ENCODE measurements at places on chromosomes 11 and 22.

DNA sequence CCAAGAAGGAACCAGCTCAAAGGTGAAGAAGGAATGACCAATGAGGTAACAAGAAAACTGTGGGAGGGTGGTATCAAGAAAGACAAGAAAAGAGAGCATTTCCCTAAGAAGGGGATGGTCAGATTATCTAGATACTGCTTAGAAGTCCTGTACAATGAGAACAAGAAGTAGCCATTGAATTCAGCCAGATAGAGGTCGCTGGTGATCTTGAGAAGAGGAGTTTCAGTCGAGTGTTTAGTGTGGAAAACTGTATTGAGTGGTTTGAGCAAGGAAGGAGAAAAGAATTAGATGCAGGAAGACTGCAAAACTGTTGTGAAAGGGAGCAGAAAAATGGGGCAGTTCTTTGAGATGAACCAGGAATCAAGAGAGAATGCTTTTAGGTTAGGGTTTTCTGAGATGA lies 74.6 kb upstream of the FAT3 start:
- no peak for DNase-seq

DNA sequence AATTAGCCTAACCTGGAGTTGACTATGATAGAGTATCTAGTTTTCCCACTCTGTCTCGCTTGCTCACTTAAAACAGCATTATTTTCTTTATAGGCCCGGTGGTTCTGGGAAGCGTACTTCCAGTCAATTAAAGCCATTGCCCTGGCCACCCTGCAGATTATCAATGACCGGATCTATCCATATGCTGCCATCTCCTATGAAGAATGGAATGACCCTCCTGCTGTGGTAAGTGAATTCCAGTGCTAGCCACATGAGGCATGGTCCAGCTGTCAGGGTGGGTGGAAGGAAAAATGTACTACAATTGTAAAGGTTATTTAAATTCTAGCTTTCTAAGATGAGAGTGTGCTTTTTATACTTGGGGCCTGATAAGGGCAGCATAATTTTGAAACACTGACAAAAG lies 76.0 kb downstream of the EXT2 start:
- no peak for DNase-seq

- DNase-seq: no peak
Measured at GRCh38 chr11:74121804-74122203, 49.0 kb downstream of the C2CD3 start.

DNA sequence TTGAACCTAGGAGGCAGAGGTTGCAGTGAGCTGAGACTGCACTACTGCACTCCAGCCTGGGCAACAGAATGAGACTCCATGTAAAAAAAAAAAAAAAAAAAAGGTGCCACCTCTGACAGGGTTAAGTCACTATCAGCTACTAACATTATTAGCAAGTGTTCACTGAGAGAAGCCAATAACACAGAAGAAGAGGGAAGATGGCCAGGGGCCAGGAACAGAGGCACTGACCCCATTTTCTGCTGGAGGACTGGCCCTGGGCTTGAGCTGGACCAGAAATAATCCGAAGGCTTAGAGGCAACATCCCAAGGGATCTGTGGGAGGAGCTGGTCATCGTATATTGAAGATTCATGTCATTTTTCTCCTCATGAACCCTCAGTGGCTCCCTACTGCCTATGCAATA lies 5.0 kb downstream of the SLC5A1 start:
- no peak for DNase-seq

DNA sequence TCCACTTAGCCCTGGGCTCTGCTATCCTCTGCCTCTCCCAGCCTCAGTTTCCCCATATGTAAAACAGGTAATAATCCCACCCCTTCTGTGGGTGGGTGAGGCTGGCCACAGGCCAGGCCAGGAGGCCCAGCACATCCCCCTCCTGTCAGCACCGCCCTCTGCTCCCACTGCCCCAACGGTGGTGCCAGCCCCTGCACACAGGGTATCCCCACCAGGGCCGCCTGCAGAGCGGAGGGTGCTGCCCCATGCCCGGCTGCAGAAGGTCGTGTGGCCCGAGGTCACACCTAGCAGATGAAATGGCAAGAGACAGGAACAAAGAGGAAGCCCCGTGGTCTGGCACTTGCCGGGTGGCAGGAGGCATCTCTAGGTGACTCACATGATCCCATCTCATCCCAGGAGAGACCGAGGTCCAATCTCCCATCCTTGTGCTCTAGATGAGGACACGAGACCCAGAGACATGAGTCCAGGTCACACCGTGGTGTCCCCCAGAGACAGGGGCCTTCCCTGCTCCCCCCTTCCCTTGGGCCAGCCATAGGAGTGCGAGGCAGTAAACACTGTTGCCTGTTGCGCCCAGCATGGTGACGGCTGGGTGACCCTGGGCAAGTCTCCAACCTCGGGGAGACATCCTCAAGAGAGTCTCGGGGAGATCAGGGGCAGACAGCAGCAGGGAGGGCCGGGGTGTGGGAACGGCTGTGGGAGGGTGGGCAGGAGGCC lies 27.2 kb upstream of the PPARA start:
- no peak for DNase-seq

- DNase-seq: no peak
Measured at GRCh38 chr11:2580571-2581001, 119.2 kb downstream of the KCNQ1OT1 start.

DNA sequence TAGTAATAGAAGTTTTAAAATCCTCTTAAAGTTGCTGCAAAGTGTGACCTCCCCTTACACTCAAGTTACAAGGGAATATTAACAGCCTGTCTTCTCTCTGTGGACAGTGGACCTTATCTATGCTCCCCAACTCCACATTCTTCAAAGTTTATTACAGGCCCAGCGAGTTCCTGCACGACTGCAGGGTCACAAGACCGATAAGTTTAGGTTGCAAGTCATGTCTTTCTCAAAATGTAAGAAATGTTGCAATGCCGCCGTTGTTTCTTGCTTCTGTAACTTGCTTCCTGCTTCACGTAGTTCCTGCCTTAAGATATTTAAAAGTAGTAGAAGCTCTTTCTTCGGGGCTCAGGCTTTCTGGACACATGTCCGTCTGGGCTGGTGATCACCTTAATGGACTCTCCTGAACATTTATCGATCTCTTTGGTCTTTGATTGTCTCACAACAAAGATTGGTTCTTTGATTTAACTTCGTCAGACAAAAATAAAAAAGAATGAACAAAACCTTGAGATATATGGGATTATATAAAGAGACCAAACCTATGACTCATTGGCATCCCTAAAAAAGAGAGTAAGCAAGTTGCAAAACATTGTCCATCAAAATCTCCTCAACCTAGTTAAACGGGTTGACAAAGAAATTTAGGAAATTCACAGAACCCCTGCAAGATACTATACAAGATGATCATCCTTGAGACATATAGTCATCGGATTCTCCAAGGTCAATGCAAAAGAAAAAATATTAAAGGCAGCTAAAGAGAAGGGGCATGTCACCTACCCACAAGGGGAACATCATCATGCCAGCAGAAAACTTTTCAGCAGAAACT lies 45.4 kb upstream of the GLYAT start:
- no peak for DNase-seq

DNA sequence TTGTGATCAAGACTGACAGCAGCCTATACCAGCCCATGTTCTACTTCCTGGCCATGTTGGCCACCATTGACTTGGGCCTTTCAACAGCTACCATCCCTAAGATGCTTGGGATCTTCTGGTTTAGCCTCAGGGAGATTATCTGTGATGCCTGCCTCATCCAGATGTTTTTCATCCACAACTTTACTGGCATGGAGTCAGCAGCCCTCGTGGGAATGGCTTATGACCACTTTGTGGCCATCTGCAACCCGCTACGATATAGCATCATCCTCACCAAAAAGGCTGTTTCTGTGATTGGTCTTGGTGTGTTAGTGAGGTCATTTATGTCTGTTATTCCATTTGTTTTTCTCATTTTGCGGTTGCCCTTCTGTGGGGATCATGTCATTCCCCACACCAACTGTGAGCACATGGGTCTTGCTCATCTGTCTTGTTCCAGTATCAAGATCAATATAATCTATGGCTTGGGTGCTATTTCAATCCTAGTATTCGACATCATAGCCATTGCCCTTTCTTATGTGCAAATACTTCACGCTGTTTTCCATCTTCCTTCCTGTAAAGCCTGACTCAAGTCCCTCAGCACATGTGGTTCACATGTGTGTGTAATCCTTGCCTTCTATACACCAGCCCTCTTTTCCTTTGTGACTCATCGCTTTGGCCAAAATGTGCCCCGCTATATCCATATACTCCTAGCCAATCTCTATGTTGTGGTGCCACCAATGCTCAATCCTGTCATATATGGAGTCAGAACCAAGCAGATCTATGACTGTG lies 23.6 kb downstream of the OR52E1 start:
- DNase-seq: no peak

DNA sequence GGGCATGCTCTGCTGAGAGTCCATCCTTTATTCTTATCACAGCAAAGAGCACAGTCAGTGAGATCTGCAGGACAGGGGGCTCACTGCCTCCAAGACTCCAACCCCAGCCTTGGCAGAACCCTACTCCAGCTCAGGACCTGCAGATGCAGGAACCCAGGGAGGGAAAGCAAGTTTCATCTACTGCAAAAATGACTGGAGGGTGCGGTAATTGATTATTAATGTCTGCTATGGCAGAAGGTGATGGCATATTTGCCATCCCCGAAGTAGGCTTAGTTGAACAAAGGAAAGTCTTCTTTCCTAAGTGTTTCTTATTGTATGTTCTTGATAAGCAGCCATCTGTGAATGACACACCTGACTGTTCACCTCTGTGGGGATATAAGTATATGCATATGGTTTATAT lies 9.2 kb downstream of the SCUBE1 start:
- DNase-seq: no peak

DNA sequence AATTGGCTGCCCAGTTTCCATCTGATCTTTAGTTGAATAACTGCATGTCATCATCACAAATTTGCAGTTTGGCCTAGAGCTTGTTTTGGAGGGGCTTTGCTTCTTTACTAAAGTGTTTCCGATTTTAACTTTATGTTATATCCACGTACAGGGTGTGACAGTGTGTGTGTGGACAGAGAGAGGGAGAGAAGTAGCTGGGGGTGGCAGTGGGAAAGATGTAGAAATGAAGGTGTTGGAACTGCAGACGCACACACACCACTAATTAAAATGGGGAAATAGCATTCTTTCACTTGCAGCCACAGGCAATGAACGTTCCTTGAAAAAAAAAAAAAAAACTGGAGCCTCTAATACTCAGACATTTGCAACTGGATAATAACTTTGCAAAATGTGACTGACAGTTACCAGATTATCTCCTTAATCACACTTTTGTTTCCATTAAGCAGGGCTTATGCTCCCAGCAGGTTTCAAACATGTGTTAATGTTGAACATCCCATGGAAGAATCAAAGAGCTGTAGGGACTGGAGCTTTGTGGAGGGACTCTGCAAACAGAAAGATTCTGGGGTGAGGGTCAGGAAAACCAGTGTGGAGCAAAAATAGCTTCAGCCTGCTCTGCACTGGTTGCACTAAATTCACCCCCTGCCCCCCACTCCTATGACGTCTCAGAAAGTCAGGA lies 238.1 kb upstream of the TENM4 start:
- DNase-seq: no peak

- DNase-seq: no peak
Measured at GRCh38 chr22:32587449-32587848, 112.8 kb downstream of the FBXO7 start.

- DNase-seq: no peak
Measured at GRCh38 chr11:116558504-116559211, 214.1 kb downstream of the BUD13 start.

- DNase-seq: no peak
Measured at GRCh38 chr11:110774138-110775014, 62.1 kb upstream of the ARHGAP20 start.

DNA sequence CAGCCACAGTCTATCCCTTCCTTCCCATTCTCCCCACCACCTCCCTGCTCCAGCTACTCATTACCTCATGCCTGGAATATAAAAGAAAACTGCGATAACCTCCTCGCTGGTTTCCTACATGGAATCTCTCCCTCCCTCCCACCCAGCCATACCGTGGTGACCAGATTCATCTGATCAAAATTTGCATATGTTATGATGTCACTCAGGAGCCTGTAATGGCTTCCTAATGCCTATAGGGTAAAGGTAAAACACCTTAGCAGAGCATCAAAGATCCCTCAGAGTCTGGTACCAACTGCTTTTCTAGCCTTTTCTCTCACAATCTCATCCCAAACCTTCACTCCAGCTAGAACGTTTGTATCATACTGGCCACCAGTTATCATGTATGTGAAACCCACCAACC lies 19.6 kb downstream of the RTN4RL2 start:
- no peak for DNase-seq

DNA sequence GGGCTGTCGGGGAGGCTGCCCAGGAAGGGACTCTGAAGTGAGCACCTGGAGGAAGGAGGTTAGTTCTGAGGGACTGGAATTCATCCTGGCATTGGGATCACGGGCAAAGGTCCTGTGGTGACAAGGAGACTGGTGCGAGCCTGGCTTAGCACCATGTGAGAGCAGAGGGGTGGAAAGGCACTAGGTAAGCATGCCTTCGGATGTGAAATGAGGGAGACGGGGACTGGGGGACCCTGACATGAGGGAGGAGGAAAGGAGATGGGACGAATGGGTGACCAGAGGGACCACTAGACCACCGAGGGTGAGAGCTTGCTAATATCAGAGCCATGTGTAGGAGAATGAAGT lies 3.1 kb upstream of the VPREB1 start:
- DNase-seq: no peak

- DNase-seq: no peak
Measured at GRCh38 chr11:57303280-57303989, 21.3 kb downstream of the TNKS1BP1 start.

- DNase-seq: no peak
Measured at GRCh38 chr11:96287822-96288439, 55.1 kb downstream of the MAML2 start.

GRCh38 chr11:107957109-107957588 lies 28.9 kb downstream of the RAB39A start:
- no peak for DNase-seq

DNA sequence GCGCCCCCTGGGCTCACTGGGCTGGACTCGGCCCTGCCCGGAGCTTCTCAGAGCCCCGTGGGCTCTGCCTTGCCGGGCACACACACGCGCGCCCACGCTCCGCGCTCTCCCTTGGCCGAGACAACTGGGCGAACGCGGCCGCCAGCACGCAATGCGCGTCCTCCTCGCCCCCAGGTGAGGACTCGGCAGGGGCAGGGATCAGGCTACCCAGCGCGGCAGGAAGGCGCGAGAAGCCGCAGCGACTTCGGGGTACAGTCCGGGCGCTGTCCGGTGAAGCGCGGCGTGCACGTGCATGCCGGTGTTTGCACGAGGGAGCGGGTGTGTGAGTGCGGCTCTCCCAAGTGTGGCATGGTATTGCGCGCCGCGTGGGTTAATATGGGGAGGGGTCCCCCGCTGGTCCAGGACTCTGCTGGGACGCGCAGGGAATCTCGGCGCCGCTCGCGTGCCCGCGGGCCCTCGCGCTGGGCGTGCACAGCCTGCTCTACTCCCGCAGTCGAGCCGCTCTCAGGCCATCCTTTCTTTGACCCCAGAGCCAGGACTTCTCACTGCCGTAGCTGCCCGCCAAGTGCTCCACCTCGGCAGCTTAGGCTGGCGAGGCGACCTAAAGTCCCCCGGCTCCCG lies 5.4 kb downstream of the WNT7B start:
- no peak for DNase-seq

DNA sequence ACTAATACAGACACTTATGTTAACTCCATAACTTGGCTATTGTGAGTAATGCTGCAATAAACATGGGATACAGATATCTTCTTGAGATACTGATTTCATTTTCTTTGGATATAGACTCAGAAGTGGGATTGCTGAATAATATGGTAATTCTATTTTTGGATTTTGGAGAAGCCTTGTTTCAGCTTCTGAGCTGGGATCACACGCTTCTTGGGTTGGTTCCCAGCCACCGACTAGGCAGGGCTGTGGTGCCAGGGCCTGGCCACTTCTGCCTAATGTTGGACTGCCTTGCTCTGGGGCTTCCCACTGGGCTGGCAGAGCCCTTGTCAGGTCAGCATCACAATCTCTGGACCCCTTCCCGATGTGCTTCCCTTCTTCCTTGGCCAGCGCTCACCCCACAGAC lies 14.0 kb upstream of the MCHR1 start:
- DNase-seq: no peak
